Sigmoid colon (tissue), 7 donors: ENCODE measurements at places on chromosomes 4 and X.

DNA sequence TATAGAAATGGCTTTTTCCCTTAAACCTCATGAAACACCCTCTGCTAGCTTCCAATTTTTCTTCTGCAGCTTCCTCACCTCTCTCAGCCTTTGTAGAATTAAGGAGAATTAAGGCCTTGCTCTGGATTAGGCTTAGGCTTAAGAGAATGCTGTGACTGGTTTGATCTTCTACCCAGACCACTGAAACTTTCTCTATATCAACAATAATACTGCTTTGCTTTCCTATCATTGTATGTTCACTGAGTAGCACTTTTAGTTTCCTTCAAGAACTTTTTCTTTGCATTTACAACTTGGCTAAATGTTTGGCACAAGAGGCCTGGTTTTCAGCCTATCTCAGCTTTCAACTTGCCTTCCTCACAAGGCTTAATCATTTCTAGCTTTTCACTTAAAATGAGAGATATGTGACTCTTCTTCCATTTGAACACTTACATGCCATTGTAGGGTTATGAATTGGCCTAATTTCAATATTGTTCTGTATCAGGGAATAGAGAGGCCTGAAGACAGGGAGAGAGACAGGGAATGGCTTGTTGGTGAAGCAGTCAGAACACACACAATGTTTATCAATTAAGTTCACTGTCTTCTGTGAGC, 28.2 kb downstream of the TMEM154 start:
- DNase-seq = no peak

DNA sequence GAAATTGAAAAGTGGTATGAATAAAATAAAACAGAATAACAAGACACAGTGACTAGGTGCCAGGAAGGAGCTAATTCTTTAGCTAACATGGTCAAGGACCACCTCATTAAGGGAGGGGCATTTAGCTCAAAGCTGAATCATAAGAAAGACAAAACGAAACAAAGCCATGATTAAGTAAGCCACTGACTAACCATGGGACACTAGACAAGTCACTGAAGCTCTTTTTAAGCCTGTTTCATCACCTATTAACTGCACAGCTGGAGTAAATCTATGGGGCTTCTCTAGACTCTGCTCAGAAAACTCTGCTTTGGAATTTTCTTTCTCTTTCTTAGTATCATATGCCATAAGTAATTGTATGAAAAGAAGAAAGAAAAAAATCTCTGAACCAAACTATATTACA, 49.8 kb upstream of the C1QTNF7 start:
- no peak for DNase-seq

DNA sequence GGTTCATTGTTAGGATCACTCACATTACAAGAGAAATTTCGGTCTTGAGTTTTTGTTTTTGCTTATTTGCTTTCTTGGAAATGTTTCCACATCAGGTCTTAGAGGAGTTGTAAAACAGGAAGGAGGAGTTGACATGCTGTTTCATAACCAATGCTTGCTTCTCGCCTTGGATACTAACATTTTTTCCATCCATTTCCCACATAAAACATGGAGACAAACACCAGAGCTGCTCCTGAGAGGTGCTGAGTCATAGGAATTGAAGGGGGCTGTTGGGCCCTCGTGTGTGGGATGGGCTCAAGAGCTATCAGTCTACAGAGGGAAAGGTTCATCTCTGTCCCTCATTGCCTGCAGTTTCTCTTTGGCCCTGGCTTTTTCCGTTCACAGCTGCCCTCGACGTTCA, 29.9 kb downstream of the TBL1X start:
- peak; percentile 77 for DNase-seq

DNA sequence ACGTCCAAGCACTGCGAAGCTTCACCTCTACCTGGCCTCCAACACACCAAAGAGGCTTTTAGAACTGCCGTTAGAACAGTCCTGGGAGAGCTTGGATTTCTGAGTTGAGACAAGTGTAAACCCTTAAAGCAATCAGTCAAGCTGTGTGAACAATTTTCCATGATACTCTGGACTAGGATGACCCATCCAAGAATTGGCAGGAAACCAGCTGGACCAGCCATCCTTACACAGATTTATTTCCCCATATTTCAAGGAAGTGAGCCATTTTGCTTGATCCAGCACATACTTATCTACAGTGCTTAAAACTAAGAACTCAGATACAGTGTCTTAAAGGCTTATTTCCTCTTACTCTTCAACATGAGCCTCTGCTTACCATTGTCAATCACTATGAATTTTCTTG, 340.7 kb upstream of the HS3ST1 start:
- no peak for DNase-seq

GRCh38 chr4:38025665-38026064, 65.5 kb downstream of the PTTG2 start:
- DNase-seq = no peak

DNA sequence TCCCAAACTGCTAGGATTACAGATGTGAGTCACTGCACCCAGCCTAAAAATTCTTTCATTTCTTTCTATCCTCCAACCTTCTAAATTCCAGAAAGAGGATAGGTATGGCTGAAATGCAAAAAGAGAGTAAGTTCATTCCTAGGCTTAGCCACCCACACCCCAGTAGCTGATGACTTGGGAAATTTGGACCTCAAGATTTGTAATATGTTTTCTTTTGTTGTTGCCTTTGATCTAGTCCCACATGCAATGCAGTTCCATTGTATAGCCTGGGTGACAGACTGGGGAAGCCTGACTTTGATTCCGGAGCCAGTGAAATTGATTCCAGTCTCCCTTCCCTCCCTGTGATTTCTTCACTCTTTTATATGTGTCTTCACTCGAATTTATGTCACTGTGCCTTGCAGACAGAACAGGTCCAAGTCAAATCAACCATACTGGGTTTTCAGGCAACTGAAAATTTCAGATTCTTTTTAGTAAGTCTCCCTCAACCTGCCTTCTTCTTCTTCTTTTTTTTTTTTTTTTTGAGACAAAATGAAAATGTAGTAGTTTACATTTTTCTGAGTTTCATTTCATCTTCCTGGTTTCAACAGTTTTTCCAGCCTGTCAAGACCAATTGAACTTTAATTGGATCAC, 176.2 kb upstream of the RBPJ start:
- DNase-seq = no peak

- no peak for DNase-seq
Observed at GRCh38 chr4:95289028-95289634, 259.6 kb downstream of the UNC5C start.

DNA sequence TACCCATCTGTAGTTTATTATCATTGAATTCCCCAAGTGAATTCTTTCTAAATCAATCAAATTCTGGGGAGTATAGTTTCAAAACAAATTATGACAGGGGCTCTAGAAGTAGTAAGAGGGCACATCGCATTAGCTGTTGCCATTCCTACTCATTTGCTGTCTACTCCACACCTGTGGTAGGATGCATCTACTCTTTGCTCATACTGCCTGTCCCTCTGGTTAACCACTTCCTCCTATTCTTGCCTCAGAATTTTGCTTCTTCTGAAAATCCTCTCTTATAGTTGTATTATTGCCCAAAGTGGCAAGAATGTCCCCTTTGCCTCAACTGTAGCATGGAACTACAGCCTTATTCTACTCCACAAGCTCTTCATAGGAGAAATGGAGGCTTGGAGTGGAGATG, 12.7 kb upstream of the DGKK start:
- no peak for DNase-seq

GRCh38 chr4:6325788-6326290, 56.2 kb downstream of the WFS1 start:
- no peak for DNase-seq

DNA sequence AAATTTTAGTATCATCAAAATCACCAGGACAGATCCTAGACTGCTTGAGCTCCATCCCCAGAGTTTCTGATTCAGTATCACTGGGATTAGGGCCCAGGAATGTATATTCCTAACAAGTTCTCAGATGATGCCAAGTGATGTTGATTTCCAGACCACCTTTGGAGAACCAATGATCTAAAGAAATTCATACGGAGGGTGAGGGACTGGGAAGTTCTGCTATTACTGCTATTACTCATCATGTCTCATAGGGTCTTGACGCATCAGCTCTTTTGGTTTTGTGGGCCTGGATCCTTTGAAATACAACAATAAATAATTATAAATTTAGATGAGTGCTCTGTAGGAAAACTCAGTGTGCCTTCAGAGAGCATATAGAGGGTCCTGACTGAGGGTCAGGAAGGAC, 59.8 kb upstream of the LGI2 start:
- no peak for DNase-seq

DNA sequence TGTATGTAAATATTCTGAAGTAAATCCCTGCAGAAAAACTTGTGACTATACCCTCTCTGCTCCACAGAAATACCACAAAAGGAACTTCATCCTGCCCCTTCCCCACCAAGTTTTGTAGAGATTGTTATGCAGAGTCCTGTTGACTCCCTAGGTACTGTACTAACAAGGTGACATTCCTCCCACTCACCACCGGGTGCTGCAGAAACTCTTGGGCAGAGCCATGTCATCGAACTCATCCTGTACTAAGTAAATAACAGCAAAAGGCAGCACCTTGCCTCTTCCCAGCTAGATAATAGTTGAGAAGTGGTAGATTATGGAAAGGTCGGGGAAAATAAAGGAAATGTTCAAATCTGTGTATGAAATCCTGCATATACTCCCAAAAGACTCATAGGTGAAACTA, 233.3 kb downstream of the STPG2 start:
- no peak for DNase-seq

- no peak for DNase-seq
Observed at GRCh38 chr4:98232202-98232601, 29.0 kb upstream of the RAP1GDS1 start.

GRCh38 chr4:103996064-103996463, 276.3 kb upstream of the TACR3 start:
- no peak for DNase-seq

DNA sequence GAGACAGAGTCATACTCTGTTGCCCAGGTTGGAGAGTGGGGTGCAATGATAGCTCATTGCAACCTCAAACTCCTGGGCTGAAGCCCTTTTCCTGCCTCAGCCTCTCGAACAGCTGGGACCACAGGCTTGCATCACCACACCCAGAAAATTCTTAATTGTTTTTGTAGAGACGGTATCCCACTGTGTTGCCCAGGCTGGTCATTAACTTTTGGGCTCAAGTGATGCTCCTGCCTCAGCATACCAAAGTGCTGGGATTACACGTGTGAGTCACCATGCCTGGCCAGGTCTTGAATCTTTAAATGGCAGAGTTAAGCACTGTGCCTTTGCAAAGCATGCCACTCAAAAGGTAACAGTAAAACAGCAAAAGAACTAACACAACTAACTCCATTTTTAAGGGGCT, 28.6 kb upstream of the BBS12 start:
- no peak for DNase-seq

DNA sequence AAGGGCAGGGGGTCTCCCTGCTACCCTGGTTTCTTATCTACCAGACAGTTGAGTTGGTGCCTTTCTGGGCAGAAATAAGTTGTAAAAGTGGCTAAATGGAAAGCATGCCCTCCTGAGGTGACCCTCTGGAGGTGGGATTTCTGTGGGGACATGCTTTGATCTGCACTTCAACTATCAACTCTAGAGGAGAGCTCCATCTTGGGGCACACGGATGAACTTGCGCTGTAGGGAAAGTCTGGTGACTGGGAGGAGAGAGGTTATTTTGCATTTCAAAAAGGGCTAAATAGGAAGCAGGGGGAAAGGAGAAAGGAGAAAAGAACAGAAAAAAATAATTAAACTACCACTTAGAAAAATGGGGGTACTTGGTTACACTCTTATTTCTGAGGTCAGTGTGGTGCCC, 12.7 kb upstream of the RHOXF2B start:
- DNase-seq = no peak

- DNase-seq = no peak
Observed at GRCh38 chrX:154695911-154696675, 42.7 kb upstream of the CTAG2 start.

GRCh38 chr4:90099812-90100211, 27.4 kb upstream of the CCSER1 start:
- no peak for DNase-seq

- DNase-seq = no peak
Observed at GRCh38 chrX:17990532-17990931, 129.4 kb upstream of the RAI2 start.

GRCh38 chr4:11197631-11198341, 230.9 kb downstream of the HS3ST1 start:
- DNase-seq = no peak

DNA sequence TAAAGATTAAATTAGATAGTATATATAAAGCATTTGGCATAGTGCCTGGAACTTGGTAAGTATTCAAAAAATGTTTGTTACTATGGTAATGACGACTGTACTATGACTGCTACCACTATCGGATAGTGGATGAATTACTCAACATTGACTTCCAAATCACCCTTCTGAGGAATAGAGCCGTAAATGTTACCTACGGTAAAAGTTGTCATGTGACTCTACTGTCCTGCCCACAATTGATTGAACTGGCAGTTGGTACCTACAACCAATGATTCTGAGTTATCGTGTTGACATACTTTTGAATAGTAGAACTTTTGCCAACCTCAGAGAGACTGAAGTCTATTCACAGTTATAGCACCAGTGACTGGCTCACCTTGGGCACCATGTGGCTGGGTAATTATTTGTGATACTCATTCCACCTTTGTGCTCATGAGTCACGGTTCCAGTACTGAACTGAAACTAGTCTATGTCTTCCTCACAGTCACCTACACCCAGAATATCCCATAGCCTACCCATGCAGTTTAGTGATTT, 185.5 kb upstream of the PITX2 start:
- DNase-seq = no peak

- no peak for DNase-seq
Observed at GRCh38 chr4:4792466-4792865, 67.0 kb upstream of the MSX1 start.

DNA sequence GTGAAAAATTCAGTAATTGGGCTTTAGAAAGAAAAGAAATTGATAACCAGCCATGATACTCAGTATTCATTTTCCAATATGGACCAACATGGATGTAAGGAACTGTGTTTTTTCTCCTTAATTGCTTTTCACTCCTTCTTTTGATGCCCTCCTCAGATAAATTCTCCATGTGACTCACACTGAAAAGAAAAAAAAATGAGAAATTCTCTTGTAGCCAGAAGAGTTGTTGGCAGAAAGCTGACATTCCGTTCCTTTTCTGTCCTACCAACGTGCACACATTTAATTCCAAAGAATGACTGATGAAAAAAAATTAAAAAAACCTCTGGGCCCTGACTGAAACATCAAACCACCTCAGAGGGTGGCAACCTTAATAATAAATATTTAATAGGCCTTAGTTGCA, 153.1 kb downstream of the AMELX start:
- no peak for DNase-seq

GRCh38 chr4:144347121-144347520, 206.6 kb upstream of the GYPA start:
- DNase-seq = no peak

GRCh38 chrX:118904218-118904617, 70.2 kb upstream of the LONRF3 start:
- no peak for DNase-seq
